ENCODE measurements at places on chromosomes 13 and 19. TPM values are rescaled to one million over a fixed set of nuclear protein-coding genes. Genes with fewer than 3 reads are reported as not detected.

- no peak for DNase-seq
Observed at GRCh38 chr13:94227255-94227879, 252.1 kb downstream of the DCT start.

DNA sequence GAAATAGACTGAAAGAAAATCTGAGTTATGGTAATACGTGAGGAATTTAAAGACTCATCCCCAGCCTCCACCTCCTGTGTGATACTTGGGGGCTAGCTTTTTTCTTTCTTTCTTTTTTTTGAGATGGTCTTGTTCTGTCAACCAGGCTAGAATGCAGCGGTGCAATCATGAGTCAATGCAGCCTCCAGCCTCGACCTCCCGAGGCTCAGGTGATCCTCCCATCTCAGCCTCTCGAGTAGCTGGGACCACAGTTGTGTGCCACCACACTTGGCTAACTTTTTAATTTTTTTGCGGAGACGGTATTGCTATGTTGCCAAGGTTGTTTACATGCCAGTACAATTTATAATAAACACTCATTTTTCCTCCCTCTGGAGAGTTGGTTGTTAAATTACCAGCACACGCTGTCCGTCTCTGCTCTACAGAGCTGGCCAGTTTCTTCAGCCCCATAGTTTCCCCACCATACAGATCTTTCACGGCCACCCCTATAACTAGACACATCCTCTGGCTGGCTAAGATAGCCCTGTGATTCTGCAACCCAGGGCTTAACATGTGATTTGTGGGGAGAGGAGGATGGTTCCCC is 4.8 kb downstream of the TNFSF9 start:
- DNase-seq = no peak

DNA sequence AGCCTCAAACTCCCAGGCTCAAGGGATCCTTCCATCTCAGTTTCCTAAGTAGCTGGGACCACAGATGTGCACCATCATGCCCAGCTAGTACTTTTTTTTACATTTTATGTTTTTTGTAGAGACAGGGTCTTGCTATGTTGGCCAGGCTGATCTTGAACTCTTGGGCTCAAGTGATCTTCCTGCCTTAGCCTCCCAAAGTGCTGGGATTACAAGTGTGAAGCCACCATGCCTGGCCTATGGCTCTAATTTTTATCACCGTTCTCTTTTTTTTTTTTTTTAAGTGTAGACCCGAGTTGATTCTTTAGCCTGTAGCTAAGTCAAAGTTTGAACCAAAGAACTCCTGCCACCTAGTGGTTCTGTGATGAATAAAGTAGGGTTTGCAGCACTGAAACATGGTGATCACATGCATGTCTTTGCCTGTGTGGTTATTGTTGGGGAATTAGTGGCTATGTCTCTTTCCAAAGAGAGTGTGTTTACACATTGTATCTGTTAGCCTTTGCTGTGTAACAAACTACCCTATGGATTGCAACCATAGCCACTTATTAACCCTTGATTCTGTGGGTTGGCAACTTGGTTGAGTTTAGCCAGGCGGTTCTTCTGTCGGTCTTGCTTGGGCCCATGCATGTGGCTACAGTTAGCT is 11.6 kb downstream of the NFILZ start:
- DNase-seq = peak; percentile 33

DNA sequence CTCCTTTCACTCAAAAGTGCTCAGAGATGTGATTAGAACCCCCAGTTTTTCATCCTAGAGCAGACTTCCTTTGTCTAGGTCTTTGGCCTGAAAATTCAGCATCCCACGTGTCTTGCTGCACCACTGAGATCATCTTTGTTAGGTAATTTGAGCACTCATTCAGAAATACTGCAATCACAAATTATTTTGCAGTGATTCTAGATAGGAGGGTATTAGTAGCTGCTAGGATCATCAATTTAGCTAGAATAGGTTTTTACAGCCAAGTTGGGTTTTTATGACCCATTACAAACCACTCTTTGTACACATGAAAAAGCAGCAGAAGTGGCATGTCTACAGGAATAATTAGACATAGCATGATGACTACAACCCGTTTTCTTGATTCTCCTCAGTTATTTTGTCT is 219.6 kb downstream of the GPC6 start:
- DNase-seq = no peak

The FCHO1 gene
- total RNA-seq = 0.80 TPM

The BRSK1 gene
- total RNA-seq = 0.52 TPM

The LRRC25 gene
- total RNA-seq = not detected
